ENCODE measurements at places on chromosomes 11 and 22.

DNA sequence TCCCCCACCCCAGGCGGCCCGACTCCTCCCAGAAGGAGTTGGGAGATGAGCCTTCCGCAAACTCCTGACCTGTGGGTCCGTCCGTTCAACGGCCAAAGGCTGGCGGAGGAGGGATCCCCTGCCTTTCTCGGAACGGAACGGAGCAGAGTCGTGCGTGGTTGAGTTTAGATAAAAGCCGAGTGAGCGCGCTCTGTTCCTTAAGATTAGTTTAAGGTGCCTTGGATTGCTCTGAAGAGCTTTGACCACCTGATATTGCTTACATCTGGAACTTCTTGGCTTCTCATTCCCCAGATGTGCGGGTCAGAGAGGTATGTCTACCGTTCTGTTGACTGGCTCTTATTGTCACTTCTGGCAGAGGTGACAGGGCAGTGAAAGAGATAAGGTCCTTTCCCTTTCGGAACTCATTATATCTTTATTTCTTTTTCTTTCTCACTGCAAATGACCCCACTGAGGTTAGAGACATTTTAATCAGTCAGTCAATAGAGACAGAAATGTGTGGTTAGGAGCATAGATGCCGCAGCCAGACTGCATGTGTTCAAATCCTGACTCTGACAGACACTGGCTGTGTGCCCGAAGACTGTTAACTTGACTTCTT lies at the start of gene TRIM6:
Gene TRIM6 (plus strand): TSS at position 31 of the 595 bp plus-strand sequence. CDS start 261 bp downstream, at position 292.
- DNase-seq = no peak

- DNase-seq = no peak
These were observed 68.5 kb upstream of the PPARA start for GRCh38 chr22:46081831-46082210.

GRCh38 chr22:42324990-42325710 lies 54.7 kb upstream of the TCF20 start:
- no peak for DNase-seq

DNA sequence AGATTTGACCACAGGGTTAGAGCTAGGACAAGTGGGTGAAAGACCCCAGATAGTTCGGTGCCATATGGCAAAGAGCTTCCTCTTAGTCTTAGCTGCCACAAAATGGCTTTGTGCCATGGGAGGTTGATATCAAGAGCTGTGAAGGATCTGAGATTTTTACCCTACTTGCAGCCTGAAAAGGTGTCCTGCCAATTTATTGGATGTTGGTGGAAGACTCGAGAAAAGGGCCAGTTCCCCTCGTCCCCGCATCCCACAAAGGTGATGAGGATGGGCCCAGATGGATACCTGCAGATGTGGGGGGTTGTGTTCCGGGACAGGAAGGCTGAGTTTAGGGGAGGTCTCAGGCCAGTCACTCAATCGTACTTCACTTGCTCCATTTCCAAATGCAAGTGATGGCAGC lies 27.2 kb downstream of the YDJC start:
- no peak for DNase-seq

- DNase-seq = no peak
These were observed 107.8 kb downstream of the FCHSD2 start for GRCh38 chr11:73034331-73034730.

GRCh38 chr22:41892721-41893120 lies 22.2 kb downstream of the SHISA8 start:
- no peak for DNase-seq

- no peak for DNase-seq
These were observed 19.5 kb upstream of the SCGB1A1 start for GRCh38 chr11:62399172-62399877.

- DNase-seq = no peak
These were observed 64.0 kb upstream of the TNRC6B start for GRCh38 chr22:40113696-40114095.

GRCh38 chr11:109085708-109086373 lies 336.1 kb upstream of the C11orf87 start:
- no peak for DNase-seq

DNA sequence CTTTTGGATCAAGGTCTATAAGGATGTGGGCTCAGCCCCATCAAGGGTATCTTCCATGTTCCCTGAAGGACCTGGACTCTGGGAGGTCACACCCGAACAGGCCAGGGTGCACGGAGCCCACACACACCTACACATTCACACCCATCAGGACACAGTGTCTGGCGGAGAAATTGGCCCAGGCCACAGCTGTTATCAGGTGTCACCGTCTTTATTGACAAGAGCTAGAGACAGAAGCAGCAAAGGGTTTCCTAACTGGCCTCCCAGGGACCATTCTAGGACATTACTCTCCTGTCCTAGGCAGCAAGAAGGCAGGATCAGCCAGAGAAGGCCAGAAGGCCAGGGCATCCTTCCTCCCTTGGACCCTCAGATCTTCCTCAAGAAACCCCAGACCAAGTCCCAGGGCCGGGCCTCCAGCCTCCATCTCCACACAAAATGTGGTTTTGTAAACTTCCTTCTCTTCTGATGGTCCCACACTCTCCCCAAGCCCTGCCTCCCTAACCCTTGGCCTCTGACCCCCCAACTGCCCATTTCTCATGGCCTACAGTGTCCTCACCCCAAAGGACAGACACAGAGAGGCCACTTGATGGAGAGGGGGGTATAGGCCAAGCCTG lies 8.1 kb downstream of the SSTR3 start:
- no peak for DNase-seq

DNA sequence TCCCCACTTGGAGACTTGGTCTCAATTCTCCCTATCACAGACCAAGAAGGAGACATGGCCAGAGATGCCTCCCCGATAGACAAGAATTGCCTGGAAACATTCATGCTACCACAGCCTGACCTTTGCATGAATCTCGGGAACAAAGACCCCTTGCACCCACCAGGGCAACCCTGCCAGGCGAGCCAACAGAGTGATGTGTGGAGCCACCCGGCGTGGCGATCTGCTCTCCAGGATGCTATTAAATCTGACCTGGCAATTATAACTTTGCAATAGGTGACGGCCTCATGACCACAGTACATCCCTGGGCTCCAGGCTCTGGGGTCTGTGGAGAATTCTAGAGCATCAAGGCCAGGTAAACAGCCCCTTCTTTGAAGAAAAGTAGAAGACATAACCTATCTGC lies 31.1 kb upstream of the MN1 start:
- no peak for DNase-seq

Measured in activated effector memory CD4-positive, alpha-beta T cell treated with Interleukin-2 at 50 U/mL for 16 hours (primary cell).